A549 (cell line): ENCODE measurements at places on chromosomes 2 and 18. TPM values are rescaled to one million over a fixed set of nuclear protein-coding genes. Genes with fewer than 3 reads are reported as not detected.

UGT1A7 gene
- 6.9 to 9.8 TPM (median 9.3 TPM) in 3 replicates for polyA plus RNA-seq

CD302 gene
- 2.4 to 2.9 TPM (median 2.5 TPM) in 3 replicates for polyA plus RNA-seq

RAB17 gene
- 0.42 to 2.3 TPM (median 2.2 TPM) in 3 replicates for polyA plus RNA-seq

DSC3 gene
- polyA plus RNA-seq = 0.76 to 1.2 TPM (median 1.1 TPM) in 3 replicates

PLEKHA3 gene
- 7.8 to 11.0 TPM (median 9.6 TPM) in 3 replicates for polyA plus RNA-seq
